ENCODE measurements at places on chromosomes 7 and 10.
A peak's percentile ranks its signal among the peaks of the same experiment; 100 is the strongest.

GRCh38 chr10:99731306-99732032 lies 458 bp downstream of the COX15 start:
- DNase-seq: no peak
- peaks cover 38% of the 10 kb centered on the region for H3K36me3 ChIP-seq
- H3K27me3 ChIP-seq: no peaks in the 10 kb centered on the region
- peak overlapping the region; percentile 68 for H3K27ac ChIP-seq
- H3K4me1 ChIP-seq: peaks cover 3% of the 10 kb centered on the region

- H3K4me1 ChIP-seq: peaks cover 9% of the 10 kb centered on the region
- no peak overlapping the region for H3K27ac ChIP-seq
- H3K4me3 ChIP-seq: no peak overlapping the region
- no peaks in the 10 kb centered on the region for H3K27me3 ChIP-seq
- no peak for DNase-seq
Observed at GRCh38 chr7:29045258-29046086, 87.3 kb upstream of the TRIL start.

- H3K27ac ChIP-seq: no peak overlapping the region
- peaks cover 18% of the 10 kb centered on the region for H3K4me1 ChIP-seq
- DNase-seq: no peak
- no peak overlapping the region for H3K4me3 ChIP-seq
- H3K27me3 ChIP-seq: no peaks in the 10 kb centered on the region
Observed at GRCh38 chr10:34291466-34292193, 523.5 kb downstream of the PARD3 start.

DNA sequence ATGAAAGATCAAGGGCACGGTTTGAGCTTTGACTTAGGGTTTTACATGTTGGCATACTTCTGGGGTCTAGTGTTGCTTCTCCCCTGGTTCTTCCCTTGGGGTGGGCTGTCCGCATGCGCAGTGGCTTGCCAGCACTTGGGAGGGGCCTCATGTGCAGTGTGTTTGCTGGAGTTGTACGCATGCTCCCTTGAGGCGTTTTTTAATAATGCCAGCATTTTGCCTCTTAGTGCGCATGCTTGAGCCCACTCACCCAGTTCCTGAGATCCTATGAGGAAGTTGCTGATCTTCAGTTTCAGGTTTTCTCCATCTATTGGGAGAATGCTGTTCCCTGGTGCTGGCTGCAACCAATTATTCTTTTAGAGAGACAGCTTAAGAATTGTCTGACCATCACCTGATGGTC lies 113.4 kb upstream of the GPR141 start:
- H3K36me3 ChIP-seq: no peaks in the 10 kb centered on the region
- no peak overlapping the region for H3K4me3 ChIP-seq
- no peaks in the 10 kb centered on the region for H3K27me3 ChIP-seq

DNA sequence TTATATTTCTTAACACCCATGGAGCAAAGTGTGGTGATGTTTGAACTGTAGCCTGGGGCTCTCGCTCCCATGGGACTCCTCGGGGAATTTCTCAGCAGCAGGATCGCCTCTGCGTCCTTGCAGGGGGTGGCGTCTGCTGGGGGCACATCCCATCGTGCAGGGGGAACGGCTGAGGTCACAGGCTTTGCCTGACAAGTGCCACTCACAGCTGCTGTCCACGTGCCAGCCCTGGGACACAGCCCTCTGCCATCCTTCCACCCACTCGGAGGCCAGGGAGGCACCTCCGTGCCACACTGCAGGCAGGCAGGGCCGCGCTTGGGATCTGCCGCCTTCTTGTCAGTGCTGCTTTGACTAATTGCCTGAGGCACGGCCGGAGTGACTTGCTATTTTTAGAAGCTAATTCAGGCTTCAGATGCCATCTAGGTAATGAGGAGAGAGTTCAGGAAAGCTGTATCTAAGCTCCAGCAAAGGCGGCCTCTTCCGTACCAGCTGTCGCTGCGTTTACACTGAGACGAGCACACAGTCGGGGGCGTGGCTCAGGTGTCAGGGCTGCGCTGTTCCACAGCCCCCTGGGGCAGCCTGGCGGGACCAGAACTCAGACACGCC lies 45.7 kb downstream of the PITRM1 start:
- peaks cover 9% of the 10 kb centered on the region for H3K36me3 ChIP-seq
- no peaks in the 10 kb centered on the region for H3K27me3 ChIP-seq
- no peak for DNase-seq

GRCh38 chr10:129402459-129402858 lies 64.6 kb upstream of the MGMT start:
- H3K4me1 ChIP-seq: no peaks in the 10 kb centered on the region
- no peak for DNase-seq

DNA sequence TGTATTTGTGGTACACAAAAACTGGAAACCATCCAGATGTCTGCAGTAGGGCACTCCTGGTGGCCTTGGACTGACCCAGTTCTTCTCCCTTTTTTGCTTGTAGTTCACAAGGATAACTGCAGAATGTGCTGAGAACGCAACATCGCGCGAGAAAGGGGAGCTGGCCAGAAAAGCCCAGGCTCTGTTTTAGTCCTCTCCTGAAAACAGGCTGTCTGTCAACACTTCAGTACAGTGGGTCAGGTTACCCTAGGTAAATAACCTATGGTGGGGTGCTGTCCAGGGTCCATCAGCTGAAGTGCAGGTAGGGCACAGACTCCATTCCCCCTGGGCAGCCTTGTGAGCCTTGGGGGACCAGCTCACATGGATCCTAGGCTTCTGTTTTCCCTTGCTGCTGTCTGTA lies 495.8 kb downstream of the MDFIC start:
- no peaks in the 10 kb centered on the region for H3K27me3 ChIP-seq
- H3K36me3 ChIP-seq: no peaks in the 10 kb centered on the region
- H3K4me3 ChIP-seq: no peak overlapping the region

- H3K27ac ChIP-seq: no peak overlapping the region
- H3K4me3 ChIP-seq: no peak overlapping the region
- peaks cover 13% of the 10 kb centered on the region for H3K4me1 ChIP-seq
Observed at GRCh38 chr10:16518822-16519221, 2.9 kb downstream of the C1QL3 start.

- no peak overlapping the region for H3K4me3 ChIP-seq
- H3K4me1 ChIP-seq: no peaks in the 10 kb centered on the region
- H3K36me3 ChIP-seq: no peaks in the 10 kb centered on the region
- no peaks in the 10 kb centered on the region for H3K27me3 ChIP-seq
- no peak for DNase-seq
Observed at GRCh38 chr7:140883378-140883777, 41.4 kb downstream of the BRAF start.

DNA sequence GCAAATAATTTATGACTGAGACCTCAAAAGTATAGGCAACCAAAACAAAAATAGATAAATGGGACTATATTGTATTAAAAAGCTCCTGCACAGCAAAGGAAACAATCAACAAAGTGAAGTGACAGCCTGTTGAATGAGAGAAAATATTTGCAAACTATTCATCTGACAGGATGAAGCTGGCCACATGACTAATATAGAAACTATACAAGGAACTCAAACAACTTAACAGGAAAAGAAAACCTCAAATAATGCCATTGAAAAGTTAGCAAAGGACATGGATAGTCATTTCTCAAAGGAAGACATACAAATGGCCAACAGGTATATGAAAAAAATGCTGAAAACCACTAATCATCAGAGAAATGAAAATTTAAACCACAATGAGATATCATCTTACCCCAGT lies 245.1 kb downstream of the STK31 start:
- no peaks in the 10 kb centered on the region for H3K36me3 ChIP-seq
- H3K27ac ChIP-seq: no peak overlapping the region
- H3K4me3 ChIP-seq: no peak overlapping the region
- peaks cover 12% of the 10 kb centered on the region for H3K4me1 ChIP-seq
- DNase-seq: no peak

Data from neuronal stem cell (in vitro differentiated cells).